Right lung (tissue), 10 donors: ENCODE measurements at places on chromosomes 2 and 18. TPM values are rescaled to one million over a fixed set of nuclear protein-coding genes. Genes with fewer than 3 reads are reported as not detected.

GRCh38 chr2:157751462-157752058 lies 122.9 kb upstream of the ACVR1C start:
- no peak for DNase-seq

DNA sequence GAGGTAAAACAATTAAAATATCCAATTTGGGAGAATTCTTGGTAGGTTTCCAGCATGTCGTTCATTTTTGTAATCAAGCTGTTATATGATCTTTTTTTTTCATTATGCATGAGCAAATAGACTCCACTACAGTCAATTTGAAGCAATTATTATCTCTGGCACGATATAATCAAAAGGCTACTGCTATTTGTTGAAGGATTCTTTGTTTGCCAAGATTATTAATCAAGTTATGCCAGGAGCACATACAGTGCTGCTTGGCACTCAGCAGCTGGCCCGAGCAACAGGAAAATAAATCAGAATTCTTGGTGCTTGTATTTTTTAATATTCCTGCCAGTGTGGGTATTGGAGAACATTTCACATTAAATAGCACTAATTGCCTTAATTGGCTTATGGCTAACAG lies 279.5 kb downstream of the RND3 start:
- no peak for DNase-seq

- no peak for DNase-seq
Measured at GRCh38 chr2:58862244-58862643, 621.1 kb upstream of the FANCL start.

DNA sequence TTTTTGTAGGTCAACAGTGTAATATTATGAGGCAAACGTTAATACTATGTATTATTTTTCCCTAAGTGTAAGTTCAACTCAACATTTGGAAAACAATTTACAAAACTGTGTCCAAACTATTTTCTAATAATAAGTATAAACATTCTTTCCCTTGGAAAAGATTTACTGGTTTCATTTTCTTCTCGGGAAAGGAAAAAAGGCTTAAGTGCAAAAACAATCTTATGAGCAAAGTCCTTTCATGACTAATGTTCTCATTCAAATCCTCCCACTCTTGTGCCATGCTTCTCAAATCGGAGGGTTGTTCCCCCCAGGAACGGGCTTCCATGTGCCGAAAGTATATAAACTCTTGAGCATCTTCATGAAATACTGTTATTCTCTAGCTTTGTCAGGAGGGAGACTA lies 19.8 kb upstream of the L3MBTL4 start:
- DNase-seq, result no peak

GRCh38 chr2:168085801-168086361 lies 161.5 kb downstream of the STK39 start:
- DNase-seq, result no peak

GRCh38 chr2:157327200-157327599 lies 1.6 kb upstream of the ERMN start:
- no peak for DNase-seq

SCYGR8 gene
- polyA plus RNA-seq, result not detected

DNA sequence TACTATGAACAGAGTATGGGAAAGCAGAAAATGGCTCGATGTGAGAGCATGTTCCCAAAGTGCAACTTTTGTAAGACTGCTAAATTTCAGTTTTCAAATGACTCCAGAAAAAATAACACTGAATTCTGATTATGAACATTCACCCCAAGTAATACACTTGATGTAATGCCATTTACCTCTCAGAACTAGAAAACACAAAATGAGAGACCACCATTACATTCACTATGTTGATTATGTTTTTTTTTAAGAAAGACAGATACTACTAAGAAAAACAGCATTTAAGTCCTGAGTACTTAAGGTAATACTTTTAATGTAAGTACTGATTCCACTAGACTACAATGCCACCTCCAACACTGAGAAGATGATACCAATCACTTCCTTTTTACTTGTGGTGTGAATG lies 38.5 kb downstream of the SFT2D3 start:
- DNase-seq, result no peak

RTP5 gene
- polyA plus RNA-seq, result not detected
